ENCODE measurements at places on chromosomes 1 and 21.

DNA sequence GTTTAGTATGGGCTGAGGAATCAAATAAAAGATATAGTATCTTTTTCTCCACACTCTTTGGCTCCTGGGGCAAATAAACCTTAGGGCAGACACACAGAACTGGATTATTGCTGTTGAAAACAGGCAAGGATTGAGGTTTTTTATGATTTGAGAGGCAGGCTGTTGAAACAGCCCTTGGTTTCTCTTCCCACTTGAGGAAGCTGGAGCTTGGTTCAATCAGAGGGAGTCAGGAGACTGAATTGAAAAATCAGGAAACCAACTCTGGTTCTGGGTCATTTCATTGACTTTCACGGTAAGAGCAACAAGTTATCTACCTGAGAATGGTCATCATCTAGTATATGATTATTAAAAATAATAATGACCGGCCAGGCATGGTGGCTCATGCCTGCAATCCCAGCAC is 108.4 kb downstream of the CNIH3 start:
- no peak for DNase-seq

- no peak for DNase-seq
These were observed 503 bp upstream of the PIGM start for GRCh38 chr1:160032165-160032820.

GRCh38 chr1:199898654-199899053 is 128.9 kb upstream of the NR5A2 start:
- DNase-seq: no peak

GRCh38 chr1:36085126-36085525 is 1.2 kb downstream of the TEKT2 start:
- no peak for DNase-seq

DNA sequence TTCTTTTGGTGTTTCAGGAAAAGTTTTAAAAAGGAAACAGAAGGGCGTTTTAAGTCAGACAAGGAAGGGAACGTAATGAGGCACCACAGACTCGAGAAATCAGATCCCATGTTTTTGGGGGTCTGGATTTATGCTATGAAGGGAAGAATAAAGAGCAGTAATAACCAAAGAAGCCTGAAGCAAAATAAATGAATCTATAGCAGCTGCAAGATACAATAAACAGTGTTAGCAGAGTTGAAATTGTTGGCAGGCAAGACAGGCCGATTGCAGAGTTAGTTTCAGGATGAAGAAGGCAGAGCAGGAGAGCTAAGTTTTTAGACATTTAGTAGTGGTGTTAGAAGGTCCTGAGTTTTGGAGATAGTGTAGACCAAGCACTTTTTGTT is 425 bp downstream of the DDR2 start:
- no peak for DNase-seq

- no peak for DNase-seq
These were observed 13.3 kb upstream of the SGIP1 start for GRCh38 chr1:66520655-66521054.

- DNase-seq: no peak
These were observed 8.6 kb downstream of the CSTB start for GRCh38 chr21:43767498-43767983.

Data from HFF-Myc (cell line).